ENCODE measurements at places on chromosomes 1 and 21.

- peak; percentile 7 for DNase-seq
- peaks cover 54% of the 10 kb centered on the region for H3K36me3 ChIP-seq
- no peak overlapping the region for H3K4me3 ChIP-seq
- no peak overlapping the region for H3K27ac ChIP-seq
- peaks cover 9% of the 10 kb centered on the region for H3K4me1 ChIP-seq
- H3K27me3 ChIP-seq = no peaks in the 10 kb centered on the region
Observed at GRCh38 chr1:45621501-45621836, 2.4 kb downstream of the CCDC17 start.

DNA sequence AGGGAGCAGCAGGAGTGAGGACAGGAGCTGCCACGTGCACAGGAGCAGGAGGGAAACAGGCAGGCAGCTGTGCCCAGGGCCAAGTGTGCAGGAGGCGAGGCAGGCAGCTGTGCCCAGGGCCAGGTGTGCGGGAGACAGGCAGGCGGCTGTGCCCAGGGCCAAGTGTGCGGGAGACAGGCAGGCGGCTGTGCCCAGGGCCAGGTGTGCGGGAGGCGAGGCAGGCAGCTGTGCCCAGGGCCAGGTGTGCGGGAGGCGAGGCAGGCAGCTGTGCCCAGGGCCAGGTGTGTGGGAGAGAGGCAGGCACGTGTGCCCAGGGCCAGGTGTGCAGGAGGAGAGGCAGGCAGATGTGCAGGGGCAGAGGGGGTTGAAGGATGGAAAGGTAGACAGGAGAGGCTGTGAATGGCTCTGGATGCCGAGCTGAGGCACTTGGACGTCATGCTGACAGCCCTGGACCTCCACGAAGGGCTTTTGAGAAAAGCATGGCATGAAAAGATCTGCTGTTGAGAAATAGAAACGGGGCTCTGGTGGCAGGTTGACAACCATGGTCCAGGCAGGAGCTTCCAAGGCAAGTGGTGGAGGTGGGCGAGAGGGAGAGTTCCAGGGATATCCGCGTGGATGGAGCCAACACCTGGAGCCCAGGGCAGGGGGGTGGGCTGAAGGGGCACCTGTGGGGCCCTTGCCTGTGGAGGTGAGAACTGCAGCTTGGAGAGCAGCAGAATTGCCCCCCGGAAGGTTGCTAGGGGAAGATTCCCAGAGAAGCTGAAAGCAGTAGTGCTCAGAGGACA is 19.1 kb upstream of the NPHP4 start:
- H3K4me1 ChIP-seq = peaks cover 16% of the 10 kb centered on the region
- DNase-seq = no peak
- peaks cover 25% of the 10 kb centered on the region for H3K36me3 ChIP-seq
- H3K27ac ChIP-seq = no peak overlapping the region
- no peaks in the 10 kb centered on the region for H3K27me3 ChIP-seq

DNA sequence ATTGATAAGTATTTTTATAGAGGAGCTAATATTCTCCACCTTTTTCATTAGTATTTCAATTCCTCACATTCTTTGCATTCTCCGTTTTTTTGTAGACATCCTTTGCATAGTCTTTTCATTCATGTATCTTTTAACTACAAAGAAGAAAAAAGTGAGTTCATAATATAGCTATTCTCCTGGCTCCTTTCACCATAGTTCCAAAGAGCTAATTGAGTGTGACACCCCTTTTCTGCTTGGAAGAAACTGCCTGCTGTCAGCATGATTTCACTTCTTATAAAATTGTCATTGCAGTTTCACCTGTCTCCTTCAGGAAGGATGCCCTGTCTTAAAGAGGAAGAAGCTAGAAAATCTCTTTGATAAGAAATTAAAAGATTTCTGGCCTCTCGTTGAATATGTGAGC is 991.1 kb downstream of the KCNT2 start:
- H3K27me3 ChIP-seq = no peaks in the 10 kb centered on the region
- no peak for DNase-seq
- no peaks in the 10 kb centered on the region for H3K36me3 ChIP-seq
- no peak overlapping the region for H3K27ac ChIP-seq

DNA sequence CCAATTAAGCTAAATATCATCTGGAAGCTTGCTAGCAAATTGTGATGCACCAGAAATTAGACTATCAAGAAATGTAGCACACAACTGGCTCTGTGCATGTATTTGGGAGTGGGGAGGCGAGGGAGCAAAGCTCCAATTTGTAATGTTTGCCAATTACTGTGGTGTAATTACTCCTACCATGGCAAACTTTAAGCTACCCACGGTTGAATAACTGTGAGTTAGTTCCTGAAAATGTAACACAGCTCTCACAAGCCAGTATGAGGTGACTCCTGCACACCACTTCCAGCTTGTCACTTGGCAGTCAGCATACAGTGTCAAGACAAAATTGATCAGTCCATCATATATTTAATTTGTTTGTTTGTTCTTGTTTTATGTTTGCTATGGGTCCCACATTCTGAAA is 141.2 kb downstream of the TM2D1 start:
- no peak for DNase-seq
- no peak overlapping the region for H3K4me3 ChIP-seq
- no peaks in the 10 kb centered on the region for H3K27me3 ChIP-seq
- H3K27ac ChIP-seq = no peak overlapping the region
- no peaks in the 10 kb centered on the region for H3K36me3 ChIP-seq
- H3K4me1 ChIP-seq = peaks cover 1% of the 10 kb centered on the region

- H3K4me1 ChIP-seq = no peaks in the 10 kb centered on the region
- no peak overlapping the region for H3K27ac ChIP-seq
- no peaks in the 10 kb centered on the region for H3K27me3 ChIP-seq
Observed at GRCh38 chr1:200774735-200775444, 36.2 kb downstream of the CAMSAP2 start.

DNA sequence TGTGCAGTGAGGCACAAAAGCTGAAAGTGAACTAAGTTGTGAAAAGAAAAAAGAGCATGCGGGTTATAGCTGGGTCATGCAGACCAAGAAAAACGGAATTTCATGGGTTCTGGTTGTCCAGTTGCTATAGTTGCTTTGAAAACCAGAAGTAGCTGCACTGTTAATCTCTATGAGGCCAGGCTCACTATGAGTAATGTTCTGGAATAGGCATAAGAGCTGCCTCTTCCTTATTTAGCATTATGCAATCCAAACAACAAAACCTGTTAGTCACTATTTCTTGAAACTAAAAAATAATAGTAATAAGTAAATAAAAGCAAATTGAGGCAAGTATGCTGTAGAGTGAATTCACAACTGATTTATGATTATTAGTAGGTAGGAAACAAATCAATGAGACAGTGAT is 1383.7 kb downstream of the MRPL39 start:
- H3K4me1 ChIP-seq = no peaks in the 10 kb centered on the region
- no peak overlapping the region for H3K27ac ChIP-seq
- DNase-seq = no peak
- H3K27me3 ChIP-seq = no peaks in the 10 kb centered on the region
- H3K36me3 ChIP-seq = no peaks in the 10 kb centered on the region
- no peak overlapping the region for H3K4me3 ChIP-seq

Measured in spinal cord (tissue), 10 donors.